Stimulated activated CD8-positive, alpha-beta memory T cell treated with anti-CD3 and anti-CD28 coated beads, Interleukin-15, amount 100 ng/mL, for 4 hours (primary cell): ENCODE measurements at places on chromosomes 11 and 22.

GRCh38 chr11:28899706-28900105 lies 791.5 kb downstream of the METTL15 start:
- DNase-seq = no peak

- DNase-seq = no peak
These were observed 1087.5 kb downstream of the BRD1 start for GRCh38 chr22:48740086-48740730.

GRCh38 chr11:128496249-128496648 lies 91.1 kb downstream of the ETS1 start:
- DNase-seq = no peak

DNA sequence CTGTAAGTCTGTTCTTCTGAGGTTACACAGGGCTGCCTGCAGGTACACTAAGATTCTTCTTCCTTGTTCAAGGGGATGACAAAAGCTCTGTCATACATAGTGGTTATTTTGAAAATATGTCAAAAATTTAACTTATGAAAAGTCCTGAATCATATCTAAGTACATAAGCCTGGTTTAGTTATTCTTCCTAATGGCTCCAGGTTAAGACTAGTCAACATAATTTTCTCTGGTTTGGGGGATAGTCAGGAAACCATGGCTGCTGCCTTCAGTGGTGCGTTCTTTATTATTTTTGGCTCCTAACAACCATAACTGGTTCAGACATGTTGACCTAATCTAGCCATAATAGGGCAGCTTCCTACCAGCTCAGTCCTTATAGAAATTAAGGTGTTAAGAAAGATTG lies 257.4 kb upstream of the DDI1 start:
- DNase-seq = no peak

GRCh38 chr11:126736682-126737572 lies 263.6 kb downstream of the KIRREL3 start:
- DNase-seq = no peak

DNA sequence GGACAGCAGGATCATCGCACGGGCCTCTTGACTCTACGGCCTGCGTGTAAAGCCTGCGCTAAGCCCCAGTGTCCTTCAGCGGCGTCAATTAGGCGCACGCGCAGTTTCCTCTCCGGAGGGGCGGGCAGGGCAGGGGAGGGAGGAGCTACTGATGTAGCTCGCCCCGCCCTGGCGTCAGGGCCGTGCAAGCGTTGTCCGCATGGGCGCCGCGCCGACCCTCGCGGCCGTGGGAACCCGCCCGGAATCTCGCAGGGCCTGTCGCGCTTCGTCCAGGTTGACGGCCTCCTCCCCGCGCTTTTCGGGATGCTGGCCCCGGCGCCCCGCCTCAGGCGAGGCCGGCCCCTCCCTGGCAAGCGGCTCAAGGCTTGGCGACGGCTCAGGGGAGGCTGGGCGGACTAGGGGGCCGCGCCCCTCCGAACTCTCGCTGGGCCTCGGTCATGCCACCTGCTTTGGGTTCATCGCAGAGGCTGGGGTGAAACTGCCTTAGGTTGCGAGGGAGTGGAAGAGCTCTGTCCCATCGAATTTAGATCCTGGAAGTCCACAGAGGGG lies 61.1 kb downstream of the ST3GAL4 start:
- peak; percentile 41 for DNase-seq

GRCh38 chr11:2128511-2129307 lies 10.5 kb downstream of the IGF2 start:
- DNase-seq = no peak

DNA sequence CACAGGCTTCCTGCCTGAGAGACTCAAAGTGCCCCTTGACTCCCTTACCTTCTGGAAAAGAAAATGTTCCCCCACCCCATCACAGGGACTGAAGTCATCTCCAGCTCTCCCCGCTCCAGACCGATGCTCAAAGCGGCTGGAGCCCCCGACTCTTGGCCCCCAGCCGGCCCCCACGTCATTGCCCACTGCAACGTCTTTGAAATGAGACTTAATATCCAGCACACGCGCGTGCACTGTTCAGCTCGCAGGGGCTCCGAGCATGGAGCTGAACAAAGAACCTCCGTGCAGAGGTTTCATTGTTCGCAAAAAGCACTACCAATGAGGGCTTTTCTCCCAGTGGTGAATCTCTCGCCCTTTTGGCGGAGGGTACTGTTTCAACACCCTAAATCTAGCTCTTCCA lies 313.4 kb upstream of the SORL1-AS1 start:
- DNase-seq = no peak

GRCh38 chr22:29541845-29542244 lies 11.7 kb downstream of the THOC5 start:
- no peak for DNase-seq

GRCh38 chr11:111938687-111939160 lies 1.6 kb downstream of the DIXDC1 start:
- DNase-seq = no peak

DNA sequence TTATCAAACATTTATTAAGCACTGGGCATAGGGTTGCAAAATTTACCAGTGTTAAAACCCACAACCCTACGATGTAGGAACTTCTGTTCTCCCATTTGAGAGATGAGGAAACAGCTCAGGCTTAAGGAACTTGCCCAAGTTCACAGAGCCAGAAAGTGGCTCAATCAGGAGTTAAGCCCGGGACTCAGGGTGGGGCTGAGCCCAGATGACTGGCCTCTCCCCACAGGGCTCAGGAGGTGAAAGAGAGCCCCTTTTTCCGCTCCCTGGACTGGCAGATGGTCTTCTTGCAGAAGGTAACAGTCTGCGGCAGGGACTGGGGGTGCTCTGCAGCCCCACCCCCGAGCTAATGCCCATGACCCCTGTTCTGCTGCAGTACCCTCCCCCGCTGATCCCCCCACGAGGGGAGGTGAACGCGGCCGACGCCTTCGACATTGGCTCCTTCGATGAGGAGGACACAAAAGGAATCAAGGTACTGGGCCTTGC lies 5.6 kb upstream of the ANKRD13D start:
- no peak for DNase-seq

GRCh38 chr11:111719379-111719778 lies 46.8 kb downstream of the PPP2R1B start:
- no peak for DNase-seq

DNA sequence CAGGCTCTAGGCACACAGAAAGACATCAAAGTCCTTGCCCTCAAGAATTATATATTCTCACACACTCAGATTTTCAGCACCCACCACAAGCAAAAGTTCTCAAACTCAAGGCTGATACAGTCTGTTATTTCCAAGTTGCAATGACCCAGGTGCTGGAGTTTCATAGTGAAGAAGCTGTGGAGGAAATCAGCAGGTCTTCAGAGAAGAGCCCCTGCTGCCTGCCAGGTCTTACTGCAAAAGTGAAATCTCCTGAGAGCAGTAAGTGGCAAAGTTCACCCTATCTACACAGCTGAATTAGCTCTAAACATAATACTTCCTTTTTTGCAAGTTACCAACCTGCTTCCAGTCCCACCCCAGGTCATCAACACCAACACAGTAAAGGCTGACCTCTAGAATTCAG lies 64.6 kb downstream of the RPL27A start:
- no peak for DNase-seq

DNA sequence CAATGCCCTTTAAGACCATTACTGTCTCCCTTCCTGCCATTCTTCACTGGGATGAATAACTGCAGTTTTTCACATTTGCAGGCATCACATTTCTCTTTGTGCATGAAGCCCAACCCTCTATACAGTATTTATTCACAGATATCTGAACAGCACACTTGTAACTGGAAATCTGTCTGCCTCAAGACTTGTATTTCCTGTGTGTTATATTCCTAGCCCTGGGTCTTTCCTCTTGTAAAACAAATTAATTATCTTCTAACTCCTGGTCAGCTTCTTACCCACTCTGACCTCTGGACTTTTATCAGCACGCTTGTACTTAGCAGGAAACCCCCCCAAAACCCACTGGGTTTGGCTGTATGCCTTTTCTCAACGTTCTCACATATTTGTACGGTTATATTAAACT lies 2.0 kb downstream of the CSRP3 start:
- DNase-seq = no peak

- no peak for DNase-seq
These were observed 87.8 kb upstream of the NNMT start for GRCh38 chr11:114208377-114208776.

GRCh38 chr22:47624252-47625012 lies 862.0 kb downstream of the TBC1D22A start:
- no peak for DNase-seq

DNA sequence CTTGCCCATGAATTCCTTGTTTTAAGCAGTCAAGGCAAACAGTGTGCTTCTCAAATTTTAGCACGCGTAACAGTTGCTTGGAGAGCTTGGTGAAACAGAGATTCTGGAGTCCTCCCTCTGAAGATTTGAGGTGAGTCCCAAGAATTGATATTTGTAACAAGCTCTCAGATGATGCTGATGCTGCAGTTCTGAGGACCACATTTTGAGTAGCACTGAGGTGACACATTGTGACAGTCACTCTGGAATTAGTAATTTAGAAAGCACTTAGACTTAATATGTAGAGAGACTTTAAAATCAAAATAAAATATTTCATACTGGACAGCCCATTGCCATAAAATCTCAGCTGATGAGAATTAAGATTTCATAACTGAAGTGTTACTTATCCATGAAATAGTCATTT lies 38.5 kb downstream of the DNAJC24 start:
- no peak for DNase-seq

DNA sequence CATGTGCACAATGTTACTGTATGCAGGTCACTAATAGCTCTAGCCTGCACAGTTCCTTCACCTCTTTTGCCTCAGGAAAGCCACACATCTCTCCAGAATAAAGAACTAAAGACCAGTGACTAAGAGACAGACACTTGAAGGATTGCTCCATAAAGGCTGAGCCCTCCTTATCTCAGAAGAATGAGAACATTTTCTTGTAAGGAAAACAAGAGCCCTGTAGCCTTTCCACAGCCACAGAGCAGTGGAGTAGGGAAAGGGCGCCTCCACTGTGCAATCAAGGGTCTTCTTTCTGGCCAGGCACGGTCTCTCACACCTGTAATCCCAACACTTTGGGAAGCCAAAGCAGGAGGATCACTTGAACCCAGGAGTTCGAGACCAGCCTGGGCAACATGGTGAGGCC lies 202.6 kb upstream of the TMEM45B start:
- DNase-seq = no peak

GRCh38 chr11:59814021-59814420 lies 3.4 kb upstream of the MRPL16 start:
- no peak for DNase-seq

DNA sequence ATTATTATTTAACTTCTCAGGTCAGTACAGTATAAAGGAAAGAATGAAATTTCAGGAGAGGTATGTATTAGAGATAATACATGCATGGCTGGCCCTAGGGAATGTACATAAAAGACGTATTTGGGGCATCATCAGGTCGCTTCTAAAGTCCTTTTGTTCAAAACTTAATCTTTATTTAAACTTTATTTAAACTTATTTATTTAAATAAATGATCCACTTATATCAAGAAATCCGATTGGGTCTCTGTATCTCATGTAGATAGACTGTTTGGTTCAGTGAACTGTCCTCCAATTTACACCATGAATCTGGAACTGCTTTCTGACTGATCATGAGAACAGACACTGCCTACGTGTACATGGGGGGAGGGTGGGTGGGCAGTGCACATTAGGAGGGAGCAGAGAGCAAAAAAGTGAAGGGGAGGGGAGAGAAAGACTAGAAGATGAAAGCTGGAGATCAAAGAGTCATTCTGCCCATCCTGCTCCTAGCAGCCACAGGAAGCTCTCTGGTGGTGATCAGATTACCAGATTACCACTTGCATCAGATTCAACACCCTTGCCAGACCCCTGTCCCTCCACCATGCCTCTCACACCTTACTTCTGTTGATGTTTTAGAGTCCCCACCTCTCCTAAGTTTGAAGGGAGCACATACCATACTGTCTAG lies 92.1 kb upstream of the MTMR2 start:
- no peak for DNase-seq
